ENCODE measurements at places on chromosomes 16 and 17.
A peak's percentile ranks its signal among the peaks of the same experiment; 100 is the strongest.

GRCh38 chr16:28218109-28218508 is 6.3 kb upstream of the XPO6 start:
- DNase-seq: peak; percentile 67

GRCh38 chr16:1413684-1414531 is 596 bp downstream of the UNKL start:
- DNase-seq: peak; percentile 60

GRCh38 chr17:58970609-58971450 is 135.8 kb downstream of the TRIM37 start:
- DNase-seq: peak; percentile 92

DNA sequence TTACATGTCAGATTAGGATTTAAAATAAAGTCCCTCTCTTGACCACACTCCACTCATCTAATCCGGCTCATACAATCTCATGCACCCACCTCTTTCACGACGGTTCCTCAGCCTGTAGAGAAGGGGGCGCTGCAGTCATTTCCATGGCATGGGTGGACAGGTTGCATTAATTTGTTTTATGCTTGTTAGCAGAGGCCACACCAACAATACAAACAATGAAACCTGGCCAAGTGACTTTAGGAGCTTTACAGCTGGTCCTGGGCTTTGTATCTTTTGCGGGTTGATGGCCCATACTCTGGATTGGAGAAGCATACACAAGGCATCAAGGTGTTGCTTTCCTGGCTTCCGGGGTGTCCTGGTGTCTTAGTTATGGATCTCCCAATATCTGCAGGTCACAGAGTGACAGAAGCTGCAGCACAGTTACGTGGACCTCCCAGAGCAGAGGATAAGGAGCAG is 9.7 kb upstream of the SNF8 start:
- no peak for DNase-seq

DNA sequence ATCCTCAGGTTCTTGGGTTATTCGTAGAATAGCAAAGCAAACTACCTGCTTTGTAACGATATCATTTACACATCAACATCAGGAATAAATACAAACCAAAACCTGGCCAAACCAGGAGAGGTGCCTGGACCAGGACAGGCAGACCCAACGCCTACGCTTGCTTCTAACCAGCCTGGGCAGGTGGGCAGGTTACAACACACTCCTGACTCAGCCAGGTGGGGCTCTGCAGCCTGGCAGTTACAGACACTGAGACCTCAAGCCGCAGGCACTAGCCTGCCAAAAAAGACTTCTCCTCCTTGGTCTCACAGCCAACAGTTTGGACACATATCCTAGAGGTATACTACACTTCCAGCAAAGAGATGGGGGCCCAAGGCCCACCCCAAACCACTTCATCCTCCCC is 14.0 kb downstream of the ANKRD11 start:
- no peak for DNase-seq

GRCh38 chr16:82598771-82599170 is 28.0 kb upstream of the CDH13 start:
- DNase-seq: no peak

DNA sequence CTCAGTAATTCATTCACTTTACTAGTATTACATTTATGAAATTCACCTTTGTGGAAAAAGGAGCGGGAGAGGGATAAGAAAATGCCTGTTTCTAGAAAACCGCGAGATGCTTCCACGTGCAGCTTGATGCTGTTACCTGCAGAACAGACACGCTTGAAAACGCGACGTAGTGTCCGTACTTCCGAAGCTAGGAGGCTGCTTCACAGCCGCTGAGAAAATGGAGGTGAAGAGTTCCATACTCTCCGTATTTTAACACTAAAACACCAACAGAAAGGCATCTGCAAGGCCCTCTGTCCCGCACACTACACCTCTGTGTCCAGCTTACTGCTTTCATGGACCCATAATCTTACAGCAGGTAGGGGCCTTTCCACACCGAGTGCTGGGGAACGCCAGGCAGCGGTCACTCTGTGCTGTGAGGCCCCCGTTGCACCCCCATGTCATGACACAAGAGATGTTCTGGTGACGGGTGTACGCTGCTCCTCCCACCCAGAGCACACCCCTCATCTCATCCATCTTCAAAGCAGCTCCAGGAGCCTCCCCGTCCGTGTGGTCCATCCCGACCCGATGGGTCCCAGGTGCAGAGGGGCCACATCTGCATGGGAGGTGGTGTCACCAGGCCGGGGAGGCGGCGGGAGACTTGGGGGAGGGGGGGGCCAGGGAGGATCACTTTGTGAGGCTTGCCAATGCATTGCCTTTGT is 40.4 kb downstream of the USP22 start:
- no peak for DNase-seq

- peak; percentile 89 for DNase-seq
Observed at GRCh38 chr16:84726669-84727467, 27.1 kb downstream of the USP10 start.

DNA sequence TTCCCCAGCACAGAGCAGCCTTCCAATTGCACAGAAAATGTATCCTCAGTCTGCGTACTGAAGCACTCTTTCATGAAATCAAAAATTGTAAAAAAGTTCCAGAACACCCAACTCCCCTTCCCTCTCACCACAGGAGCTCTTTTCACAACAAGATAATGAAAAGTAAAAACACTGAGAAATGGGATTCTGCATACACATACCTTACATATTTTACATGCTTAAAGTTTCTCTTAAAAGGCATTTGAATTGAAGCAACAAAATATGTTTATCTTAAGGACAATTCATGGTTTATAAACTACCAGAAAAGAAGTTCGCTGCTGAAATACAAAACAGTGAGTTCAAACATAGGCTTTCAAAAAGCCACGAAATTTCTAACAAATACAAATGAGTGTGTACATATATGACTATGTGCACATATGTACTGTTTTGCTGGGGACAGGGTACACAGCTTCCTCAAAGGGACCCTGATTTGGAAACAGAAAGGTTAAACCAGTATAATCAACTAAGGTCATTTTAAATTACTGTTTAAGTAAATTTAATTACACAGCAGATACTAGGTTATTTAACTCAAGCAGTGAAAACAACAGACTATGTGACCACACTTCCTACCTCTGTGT is 33.8 kb downstream of the COG1 start:
- no peak for DNase-seq

DNA sequence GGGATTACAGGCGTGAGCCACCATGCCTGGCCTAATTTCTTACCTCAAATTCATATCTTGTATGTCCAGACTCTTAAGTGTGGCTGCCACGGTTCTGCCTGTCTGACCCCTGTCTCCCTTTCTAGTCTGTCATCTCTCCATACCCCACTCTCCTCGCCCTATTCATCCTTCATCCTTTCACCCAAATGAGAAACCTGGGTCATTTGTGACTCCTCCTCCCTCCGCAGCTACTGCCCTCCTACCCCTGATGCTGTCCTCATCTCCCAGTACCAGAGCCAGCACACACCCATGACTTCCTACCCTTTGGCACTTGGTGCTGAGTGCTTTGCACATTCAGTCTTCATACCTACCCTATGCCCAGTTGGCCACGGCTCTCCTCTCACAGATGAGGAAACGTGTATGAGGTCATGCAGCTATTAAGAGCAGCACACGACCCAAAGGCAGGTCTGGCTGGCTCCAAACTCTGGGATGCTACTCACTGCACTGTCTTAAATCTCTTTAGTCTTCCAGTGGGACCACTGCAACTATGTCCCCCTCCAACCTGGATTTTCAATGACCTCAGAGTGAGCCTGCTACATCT is 1.6 kb downstream of the SPATA32 start:
- DNase-seq: no peak

DNA sequence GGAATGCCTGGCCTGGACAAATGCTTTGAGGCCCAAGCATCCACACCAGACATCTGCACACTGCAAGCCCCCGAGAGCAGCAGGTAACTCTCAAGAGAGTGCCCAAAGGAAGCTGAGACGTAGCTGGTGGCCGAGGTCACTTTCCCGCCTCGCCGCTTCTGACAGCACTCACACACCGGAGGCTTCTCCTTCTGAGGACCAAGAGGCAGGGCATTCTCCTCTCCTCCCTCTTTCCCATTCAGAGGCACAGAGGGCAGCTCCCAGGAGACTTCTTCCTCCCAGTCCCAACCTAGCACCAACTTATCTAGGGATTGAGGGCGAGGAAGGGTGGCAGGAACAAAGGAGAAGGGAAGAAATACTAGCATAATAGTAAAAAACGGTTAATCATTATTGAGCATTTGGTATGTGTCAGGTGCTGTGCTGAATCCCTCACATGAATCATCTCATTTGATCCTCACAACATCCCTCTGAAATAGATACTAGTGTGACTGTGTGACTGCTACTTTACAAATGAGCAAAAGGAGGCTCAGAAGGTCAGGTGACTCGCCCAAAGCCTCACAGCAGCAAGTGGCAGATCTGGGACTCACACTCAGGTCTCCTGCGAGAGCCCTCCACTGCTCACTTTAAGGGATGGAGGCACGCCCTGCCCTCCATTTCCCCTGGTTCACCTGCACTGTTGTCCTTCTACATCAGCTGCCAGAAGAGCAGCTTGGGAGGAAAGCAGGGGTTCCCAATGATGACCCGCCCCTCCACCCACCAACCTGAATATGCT is 41.8 kb downstream of the MYO18A start:
- DNase-seq: no peak

GRCh38 chr16:51822471-51822870 is 671.4 kb upstream of the SALL1 start:
- DNase-seq: no peak

DNA sequence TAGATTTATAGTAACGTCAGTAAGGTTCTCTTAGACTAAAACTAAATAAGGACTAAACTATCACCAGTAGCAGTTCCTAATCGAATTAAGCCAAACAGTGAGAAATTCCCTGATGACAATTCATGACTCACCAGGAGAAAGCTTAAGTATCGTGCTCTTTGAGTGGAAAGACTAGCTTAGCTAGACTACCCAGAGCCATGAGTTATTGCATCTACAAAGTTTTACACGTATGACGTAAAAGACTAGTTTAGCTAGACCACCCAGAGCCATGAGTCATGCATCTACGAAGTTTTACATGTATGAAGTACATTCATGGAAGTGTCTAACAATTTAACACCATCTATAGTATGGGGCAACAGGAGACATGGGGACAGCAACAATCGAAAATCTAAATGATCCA is 36.6 kb downstream of the UBE2G1 start:
- DNase-seq: no peak

- DNase-seq: no peak
Observed at GRCh38 chr17:19308398-19308797, 54.1 kb downstream of the B9D1 start.

DNA sequence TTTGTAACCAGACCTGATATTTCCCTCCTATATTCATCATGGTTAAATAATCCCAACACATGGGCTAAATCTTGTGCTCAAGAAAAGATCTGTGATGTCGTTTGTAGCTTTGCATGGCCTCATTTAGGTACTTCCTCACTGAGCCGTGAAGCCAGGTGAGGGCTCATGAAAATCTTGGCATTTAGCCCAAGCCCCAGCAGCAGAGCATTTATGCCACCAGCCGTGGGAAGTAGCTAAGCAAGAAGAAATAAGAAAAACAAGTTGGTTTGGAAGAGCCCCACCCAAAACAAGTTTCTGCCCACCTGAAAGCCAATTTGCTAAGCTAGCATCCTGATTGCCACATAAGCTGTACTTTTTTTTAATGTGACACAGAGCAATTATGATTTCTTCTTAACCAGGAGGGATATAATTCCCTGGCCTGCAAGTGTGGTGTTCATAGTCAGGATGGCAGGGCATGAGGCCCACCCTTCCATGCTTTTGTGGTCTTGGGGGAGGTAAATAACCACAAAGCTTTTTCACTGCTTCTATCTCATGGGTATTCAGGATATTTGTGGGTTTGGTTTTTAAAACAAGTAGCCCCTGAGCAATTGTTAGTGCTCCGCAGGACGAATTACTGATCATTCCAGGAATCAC is 10.5 kb downstream of the TMIGD1 start:
- peak; percentile 31 for DNase-seq

GRCh38 chr16:70728150-70728549 is 42.3 kb upstream of the MTSS2 start:
- DNase-seq: peak; percentile 24

GRCh38 chr17:57158325-57158724 is 73.3 kb downstream of the AKAP1 start:
- no peak for DNase-seq

DNA sequence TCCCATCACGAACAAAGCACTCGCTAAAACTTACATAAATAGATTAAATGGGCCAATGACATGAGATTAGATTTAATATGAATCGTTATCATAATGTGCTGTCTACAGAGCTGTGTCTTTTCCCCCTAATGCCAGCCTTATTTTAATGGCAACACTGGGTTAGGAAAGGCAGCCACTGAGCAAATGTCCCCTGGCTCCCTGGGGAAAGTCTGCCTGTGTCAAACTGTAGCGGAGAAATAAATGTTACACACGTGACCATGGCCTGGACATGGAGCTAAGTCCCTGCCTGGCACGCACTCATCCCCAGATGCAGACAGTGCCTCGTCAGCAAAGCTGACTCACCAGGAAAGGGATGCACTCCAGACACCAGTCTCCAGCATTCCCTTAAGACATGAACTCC is 61.3 kb upstream of the SDK2 start:
- no peak for DNase-seq

DNA sequence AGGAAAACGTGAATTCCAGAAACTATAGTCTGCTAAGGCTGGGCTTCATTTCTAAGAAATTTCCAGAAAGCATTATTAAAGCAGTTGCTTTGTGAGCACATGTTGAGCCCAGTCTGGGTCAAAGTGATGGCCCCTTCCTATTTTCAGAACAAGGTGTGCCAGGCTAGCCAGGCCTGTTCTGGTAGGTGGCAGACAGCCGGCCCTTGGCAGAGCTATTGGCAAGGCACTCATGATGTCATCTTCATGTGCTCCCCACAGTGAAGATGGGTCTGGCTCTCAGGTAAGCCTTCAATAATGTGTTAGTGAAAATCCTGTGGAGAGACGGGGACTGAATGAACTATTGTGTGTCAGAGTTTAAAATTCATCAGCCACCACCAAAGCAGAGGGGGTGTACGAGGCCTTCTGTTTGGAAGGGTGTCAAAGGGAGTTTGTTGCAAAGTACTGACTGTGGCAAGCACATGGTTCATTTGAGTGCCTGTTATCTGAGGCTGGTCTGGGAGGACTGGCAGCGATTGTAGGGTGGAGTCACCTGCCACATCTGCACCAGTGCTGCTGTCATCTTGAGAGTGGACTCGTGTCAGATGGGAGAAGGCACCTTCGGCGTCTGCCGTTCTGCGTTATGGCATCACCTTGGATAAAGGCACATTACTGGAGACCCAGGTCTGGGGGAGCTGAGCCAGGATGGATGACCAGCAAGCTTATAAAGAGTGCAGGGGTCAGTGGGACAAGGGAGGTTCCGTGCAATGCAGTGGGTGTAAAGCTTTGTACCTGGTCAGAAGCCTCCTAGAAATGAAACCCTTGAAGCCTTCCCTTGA is 43.4 kb downstream of the KSR1 start:
- DNase-seq: no peak

Data from inflammatory macrophage (primary cell).